Activated CD4-positive, alpha-beta T cell treated with anti-CD3 and anti-CD28 coated beads, Interleukin-2, amount 50 U/mL, for 48 hours (primary cell): ENCODE measurements at places on chromosomes 2 and 18.

- DNase-seq, result no peak
Observed at GRCh38 chr2:128390256-128390990, 71.8 kb upstream of the HS6ST1 start.

DNA sequence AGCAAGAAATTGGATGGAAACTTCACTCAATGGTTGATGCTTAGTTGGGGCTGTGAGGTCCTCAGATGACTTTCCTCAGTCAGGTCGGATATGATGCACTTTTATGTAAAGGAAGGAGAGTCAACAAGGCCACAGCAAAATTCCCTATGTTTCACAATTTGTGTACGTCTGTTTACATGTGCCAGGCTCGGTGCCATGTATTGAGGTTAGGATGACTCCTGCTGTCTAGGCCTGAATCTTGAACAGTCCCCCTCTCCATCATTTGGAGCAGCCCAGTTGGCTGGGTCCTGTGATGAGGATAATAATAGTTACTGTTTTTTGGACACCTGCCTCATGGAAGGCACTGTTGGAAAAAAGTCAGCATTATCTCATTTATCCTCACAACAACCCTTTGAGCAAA lies 43.1 kb downstream of the VSNL1 start:
- no peak for DNase-seq

DNA sequence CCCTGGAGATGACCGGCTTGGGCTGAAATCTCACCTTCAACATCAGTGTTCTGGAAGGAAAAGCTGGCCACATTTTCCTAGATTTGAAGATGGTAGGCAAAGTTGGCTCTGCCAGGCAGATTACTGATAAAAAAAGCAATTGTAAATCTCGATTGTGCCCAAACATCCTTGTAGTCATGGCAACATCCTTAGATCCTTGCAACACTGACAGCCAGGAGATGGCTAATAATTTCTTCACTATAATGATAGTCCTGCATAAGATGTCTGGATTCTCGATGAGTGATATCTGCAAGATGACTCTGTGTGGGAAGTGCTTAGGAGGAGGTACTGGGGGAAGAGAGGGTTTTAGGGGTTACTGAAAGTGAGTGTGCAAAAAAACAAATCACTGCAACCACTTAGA lies 149.1 kb downstream of the FSHR start:
- DNase-seq, result no peak

- DNase-seq, result peak; percentile 32
Observed at GRCh38 chr2:152861349-152861942, 143.0 kb downstream of the ARL6IP6 start.

- DNase-seq, result no peak
Observed at GRCh38 chr2:69575926-69576325, 67.6 kb downstream of the AAK1 start.

- peak; percentile 21 for DNase-seq
Observed at GRCh38 chr2:227774011-227774624, 28.4 kb downstream of the SCYGR8 start.

- DNase-seq, result no peak
Observed at GRCh38 chr18:46433121-46433826, 223.7 kb downstream of the LOXHD1 start.

DNA sequence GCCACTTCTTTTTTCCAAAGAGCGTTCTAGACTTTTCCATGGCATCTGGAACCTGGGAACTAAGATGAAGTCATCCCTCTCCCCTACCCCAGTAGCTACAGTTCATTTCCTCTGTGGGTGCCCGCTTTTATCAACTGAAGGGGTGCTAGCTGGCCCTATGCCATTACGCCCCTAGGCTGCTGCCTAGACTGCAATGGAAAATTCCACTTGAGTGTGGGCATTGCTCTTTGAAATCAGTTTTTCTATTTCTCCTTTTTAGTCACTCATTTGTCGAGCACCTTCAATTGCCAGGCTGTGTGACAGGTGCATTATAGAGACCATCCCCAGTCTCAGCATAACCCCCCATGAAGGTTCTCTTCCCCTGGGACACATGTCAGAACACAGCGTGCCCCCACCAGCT lies 7.3 kb downstream of the TEX51 start:
- DNase-seq, result no peak

DNA sequence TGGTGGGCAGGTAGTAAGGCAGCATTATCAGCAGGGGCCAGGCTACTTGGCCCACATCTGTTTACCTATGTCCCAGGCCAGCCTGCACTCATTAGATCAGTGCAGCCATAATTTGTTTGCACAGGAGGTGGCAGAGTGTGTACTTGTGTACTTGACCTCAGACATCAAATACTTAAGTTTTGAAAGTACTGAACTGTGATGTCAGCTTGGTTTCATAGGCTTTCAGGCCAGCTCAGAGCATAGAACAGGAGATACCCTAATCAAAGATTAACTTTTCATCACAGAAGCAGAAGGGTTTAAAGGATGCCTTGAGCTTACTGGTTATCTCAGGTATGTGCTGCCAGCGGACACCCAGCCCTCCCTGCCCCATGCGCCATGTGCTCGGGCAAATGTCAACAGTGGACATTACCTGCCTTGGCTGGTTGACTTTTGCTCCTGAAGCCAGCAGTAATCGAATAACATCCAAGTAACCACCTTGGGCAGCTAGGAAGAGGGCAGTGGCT lies 33.2 kb downstream of the ANKRD29 start:
- DNase-seq, result no peak

DNA sequence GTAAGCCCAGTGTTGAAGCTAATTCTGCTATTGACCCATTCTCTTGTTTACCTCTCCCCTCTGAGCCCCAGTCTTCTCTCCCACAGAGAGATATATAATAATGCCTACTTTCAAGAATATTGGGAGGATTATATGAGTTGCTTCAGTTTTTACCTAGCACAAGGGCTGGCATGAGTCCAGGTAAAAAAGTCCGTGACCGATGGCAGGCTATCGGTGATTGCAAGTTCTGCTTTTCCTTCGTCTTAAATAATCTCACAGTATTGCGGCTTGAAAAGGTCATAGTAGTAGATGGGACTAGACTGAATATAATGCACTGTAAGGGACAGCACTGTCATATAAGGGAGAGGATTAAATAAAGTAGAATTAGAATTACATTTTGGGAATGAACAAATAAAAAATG lies 77.6 kb downstream of the KIF5C start:
- DNase-seq, result no peak

DNA sequence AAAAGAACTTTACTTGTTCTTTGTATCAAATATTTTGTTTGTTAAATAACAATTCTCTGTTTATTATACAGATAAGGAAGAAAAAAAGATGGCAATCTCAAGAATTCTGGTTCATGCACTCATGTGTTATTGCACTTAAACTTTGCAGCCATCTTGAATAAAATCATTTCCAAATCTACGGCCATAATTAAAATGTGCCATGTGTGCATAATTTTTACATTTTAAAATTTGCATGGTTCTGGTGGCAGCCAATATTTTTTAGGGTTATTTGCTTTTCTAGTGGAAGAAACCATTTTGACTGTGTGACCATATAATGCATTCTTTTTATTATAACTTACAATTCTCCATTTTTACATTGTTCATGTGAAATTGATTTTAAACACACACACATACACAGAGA lies 1518.1 kb upstream of the ZEB2 start:
- no peak for DNase-seq

DNA sequence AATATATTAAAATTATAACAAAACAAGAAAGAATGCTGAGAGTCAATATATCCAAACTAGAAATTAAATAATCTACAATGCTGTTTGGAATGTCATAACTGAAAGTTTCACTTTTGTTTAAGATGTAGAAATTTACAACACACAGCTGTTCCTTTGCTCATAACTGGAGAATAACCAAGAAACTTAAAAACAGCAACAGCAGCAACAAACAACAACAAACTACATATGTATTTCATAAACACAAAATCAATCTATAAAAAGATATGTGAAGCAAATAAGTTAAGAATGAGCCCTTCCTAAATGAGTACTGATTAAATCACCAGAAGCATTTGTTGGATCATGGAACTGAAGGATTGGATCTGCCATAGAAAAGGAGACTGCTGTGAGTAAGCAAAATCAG lies 456.5 kb upstream of the ZNF804A start:
- no peak for DNase-seq

- DNase-seq, result no peak
Observed at GRCh38 chr2:160672211-160672610, 178.6 kb upstream of the RBMS1 start.

GRCh38 chr2:157036726-157037125 lies 220.8 kb upstream of the GALNT5 start:
- DNase-seq, result no peak

DNA sequence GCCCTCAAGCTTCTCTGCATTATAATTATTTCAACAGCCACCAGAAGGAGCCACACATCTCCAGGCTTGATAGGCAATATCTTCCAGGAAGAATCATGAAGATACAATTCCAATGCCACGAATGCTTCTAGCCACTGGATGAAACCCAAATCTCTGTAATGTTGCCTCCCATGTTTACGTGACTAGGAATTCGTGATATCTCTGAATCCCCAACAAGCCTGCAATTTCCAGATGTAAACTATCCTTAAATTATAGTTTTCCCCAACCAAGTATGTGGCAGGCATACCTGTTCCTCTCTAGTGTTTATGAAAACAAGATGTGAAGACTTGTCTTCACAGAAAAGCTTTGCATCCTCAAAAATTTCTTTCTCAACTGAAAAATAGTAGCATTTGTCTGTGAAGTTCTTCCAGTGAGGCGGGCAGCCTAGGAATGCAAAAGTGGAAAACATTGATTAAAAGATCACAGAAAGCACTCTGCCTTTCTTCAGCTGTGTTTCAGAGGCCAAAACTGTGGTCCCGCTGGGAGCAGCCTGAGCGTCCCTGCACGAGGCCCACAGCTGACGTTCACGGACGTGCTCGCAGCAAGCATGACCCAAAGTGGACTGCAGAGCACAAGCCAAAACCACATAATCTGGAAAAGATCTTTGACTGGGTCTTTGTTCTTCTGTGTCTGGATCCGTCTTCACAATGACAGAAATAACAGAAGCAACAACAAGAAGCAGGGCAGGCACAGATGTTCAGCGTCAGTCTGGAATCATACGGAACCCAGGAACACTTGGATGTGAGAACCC lies 65.1 kb upstream of the THOC1 start:
- DNase-seq, result no peak

GRCh38 chr2:42074661-42075060 lies 26.8 kb downstream of the PKDCC start:
- DNase-seq, result no peak

DNA sequence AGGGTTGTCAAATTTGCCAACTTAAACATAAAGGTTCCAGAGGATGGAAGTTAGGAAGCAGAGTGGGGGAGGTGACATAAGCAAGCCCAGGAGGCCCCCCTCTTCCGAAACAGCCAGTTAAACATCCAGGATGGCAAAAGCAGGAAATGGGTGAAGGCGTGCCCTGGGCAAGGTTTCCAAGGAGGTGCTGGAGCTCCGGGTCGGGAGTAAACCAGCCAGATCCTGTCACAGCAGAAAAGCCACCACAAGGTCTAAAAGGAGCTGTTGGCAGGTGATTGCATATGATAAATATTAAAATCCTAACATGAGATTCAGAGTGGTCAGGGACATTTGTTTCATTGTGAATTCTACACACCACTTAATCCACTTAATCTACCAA lies 572.2 kb upstream of the SALL3 start:
- DNase-seq, result no peak

DNA sequence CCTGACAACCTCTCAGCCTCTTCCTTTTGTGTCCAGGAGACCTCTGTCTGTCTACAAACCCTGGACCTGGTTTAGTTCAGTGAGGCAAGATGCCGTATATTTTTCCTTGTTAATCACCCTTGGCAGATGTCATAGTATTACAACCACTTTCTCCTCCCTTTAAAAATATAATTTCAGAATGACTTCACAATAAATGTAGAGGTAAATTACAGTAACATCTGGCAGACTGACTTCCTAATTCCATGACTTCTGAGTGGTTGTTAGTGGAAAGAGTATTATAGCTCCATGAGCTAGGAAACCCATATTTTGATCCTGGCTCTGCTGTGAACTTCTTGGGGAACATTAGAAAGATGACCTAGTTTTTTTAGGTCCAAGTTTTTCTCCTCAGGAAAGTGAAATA lies 39.5 kb downstream of the SPATS2L start:
- DNase-seq, result no peak

GRCh38 chr18:57428221-57429150 lies 6.7 kb upstream of the ONECUT2 start:
- no peak for DNase-seq
